A549 treated with Hydrocortisone at 1 μM for 4 hours (cell line): ENCODE measurements at places on chromosomes 5 and 9. TPM values are rescaled to one million over a fixed set of nuclear protein-coding genes. Genes with fewer than 3 reads are reported as not detected.

The IFNK gene
- total RNA-seq, result 0.09 TPM in 1 of 5 replicates, not detected in the others

The ZBED3 gene
- total RNA-seq, result 3.4 to 4.7 TPM (median 4.2 TPM) in 5 replicates

The PCDHB13 gene
- 0.06 to 0.09 TPM (median 0.09 TPM) in 4 of 5 replicates, not detected in the other for total RNA-seq

The PCDHGB6 gene
- total RNA-seq, result 0.05 to 0.18 TPM (median 0.10 TPM) in 5 replicates

The BTNL8 gene
- total RNA-seq, result not detected in 5 replicates

The GGTA1 gene
- not detected in 5 replicates for total RNA-seq

The CDH18 gene
- total RNA-seq, result not detected in 5 replicates

The PCDHAC1 gene
- 1.8 to 2.5 TPM (median 2.2 TPM) in 5 replicates for total RNA-seq

The PHAX gene
- 45.8 to 70.0 TPM (median 46.9 TPM) in 5 replicates for total RNA-seq

The SPATA31C1 gene
- not detected in 5 replicates for total RNA-seq

The PJA2 gene
- 12.2 to 24.2 TPM (median 16.6 TPM) in 5 replicates for total RNA-seq

The TMEM250 gene
- 36.5 to 48.0 TPM (median 45.2 TPM) in 5 replicates for total RNA-seq

The PKD2L2 gene
- total RNA-seq, result 0.12 TPM in 1 of 5 replicates, not detected in the others

The FBN2 gene
- 12.6 to 23.1 TPM (median 18.3 TPM) in 5 replicates for total RNA-seq

The P4HA2 gene
- total RNA-seq, result 46.6 to 60.7 TPM (median 53.1 TPM) in 5 replicates

The LCNL1 gene
- total RNA-seq, result 0.08 to 0.16 TPM (median 0.13 TPM) in 5 replicates

The IRX1 gene
- not detected in 5 replicates for total RNA-seq

The RGS7BP gene
- total RNA-seq, result not detected in 5 replicates

The REEP2 gene
- 5.9 to 7.5 TPM (median 7.0 TPM) in 5 replicates for total RNA-seq

The NMUR2 gene
- 0.06 to 0.10 TPM (median 0.09 TPM) in 4 of 5 replicates, not detected in the other for total RNA-seq

The DMRT3 gene
- total RNA-seq, result not detected in 5 replicates

The PRR16 gene
- total RNA-seq, result 0.07 to 0.16 TPM in 2 of 5 replicates, not detected in the others

The FGF18 gene
- total RNA-seq, result 1.9 to 2.5 TPM (median 2.3 TPM) in 5 replicates

The BARHL1 gene
- total RNA-seq, result not detected in 5 replicates

The ANKRD31 gene
- total RNA-seq, result 0.03 to 0.07 TPM (median 0.05 TPM) in 5 replicates

The PDZD2 gene
- 0.30 to 0.79 TPM (median 0.56 TPM) in 5 replicates for total RNA-seq

The TRIP13 gene
- 63.2 to 73.2 TPM (median 70.6 TPM) in 5 replicates for total RNA-seq

The DDX4 gene
- total RNA-seq, result 0.05 to 0.08 TPM in 2 of 5 replicates, not detected in the others

The HMMR gene
- 20.9 to 30.6 TPM (median 25.4 TPM) in 5 replicates for total RNA-seq

The EPB41L4B gene
- 21.4 to 25.7 TPM (median 23.9 TPM) in 5 replicates for total RNA-seq

The FREM1 gene
- not detected in 5 replicates for total RNA-seq

The IL31RA gene
- 1.2 to 1.7 TPM (median 1.3 TPM) in 5 replicates for total RNA-seq

The SPINK4 gene
- total RNA-seq, result not detected in 5 replicates

The SREK1 gene
- 21.5 to 34.6 TPM (median 28.7 TPM) in 5 replicates for total RNA-seq

The PCDHGC4 gene
- not detected in 5 replicates for total RNA-seq

The ARL10 gene
- 0.36 to 0.86 TPM (median 0.39 TPM) in 5 replicates for total RNA-seq
